ENCODE measurements at places on chromosomes 2 and 18.
A peak's percentile ranks its signal among the peaks of the same experiment; 100 is the strongest.

GRCh38 chr2:52390651-52391050 is 1358.7 kb upstream of the NRXN1 start:
- DNase-seq: no peak

DNA sequence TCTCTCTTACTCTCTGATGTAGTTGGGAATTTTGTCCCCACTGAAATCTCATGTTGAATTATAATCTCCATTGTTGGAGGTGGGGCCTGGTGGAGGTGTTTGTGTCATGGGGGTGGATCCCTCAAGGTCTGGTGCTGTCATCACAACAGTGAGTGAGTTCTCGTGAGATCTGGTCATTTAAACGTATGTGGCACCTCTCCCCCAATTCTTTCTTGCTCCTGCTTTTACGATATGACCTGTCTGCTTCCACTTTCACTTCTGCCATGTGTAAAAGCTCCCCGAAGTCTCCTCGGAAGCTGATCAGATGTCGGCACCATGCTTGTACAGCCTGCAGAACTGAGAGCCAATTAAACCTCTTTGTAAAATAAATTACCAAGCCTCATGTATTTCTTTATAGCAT is 337.8 kb upstream of the CDH2 start:
- DNase-seq: no peak

GRCh38 chr2:4976407-4976806 is 715.8 kb upstream of the SOX11 start:
- no peak for DNase-seq

DNA sequence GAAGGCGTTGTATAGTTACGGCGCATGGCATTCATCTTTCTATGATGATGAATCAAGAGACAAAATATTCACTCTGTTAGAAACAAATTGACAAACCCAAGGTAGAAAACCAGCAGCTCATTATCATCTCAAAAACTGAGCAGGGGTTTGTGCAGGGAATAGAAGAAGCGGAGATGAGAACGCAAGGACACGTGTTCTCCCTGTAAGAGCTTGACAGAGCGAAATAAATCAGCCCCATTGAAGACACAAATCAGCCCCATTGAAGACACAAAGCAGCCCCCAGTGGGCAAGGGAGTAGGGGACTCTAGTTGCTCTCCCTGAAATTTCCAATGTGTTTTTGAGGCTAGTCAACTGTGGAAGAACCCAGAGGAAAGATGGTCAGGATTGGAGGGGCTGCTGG is 199.2 kb downstream of the EPHA4 start:
- DNase-seq: no peak

DNA sequence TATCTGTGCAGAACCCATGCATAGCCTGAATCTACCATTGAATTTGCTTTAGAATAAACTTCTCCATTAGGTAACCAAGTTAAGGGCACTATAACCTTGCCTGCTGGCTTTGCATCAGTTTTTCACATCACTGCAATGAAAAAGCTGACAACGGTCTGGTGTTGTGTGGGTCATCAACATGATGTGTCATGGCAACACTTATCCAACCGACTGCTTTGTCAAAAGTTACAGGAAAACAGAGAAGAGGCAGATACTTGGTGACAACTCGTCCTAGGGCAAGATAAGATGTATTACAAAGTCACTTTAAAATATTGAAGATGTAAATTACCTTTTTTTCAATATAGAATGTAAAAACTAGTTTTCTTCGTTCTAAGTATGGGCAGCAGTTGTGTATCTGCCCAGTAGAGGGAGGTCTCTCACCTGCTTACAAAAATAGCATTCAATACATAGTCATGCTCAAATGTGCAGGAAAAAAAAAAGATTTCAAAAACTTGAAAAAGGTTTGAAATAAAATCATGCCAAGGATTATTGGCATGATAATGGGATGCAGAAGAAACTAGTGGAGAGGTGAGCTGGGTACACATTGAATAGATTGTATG is 96.3 kb downstream of the EVA1A start:
- no peak for DNase-seq

GRCh38 chr2:43219383-43220228 is 6.8 kb downstream of the ZFP36L2 start:
- peak; percentile 67 for DNase-seq

GRCh38 chr2:181916726-181917718 is 25.5 kb downstream of the ITPRID2 start:
- DNase-seq: no peak

- DNase-seq: no peak
Measured at GRCh38 chr2:179581605-179582004, 279.8 kb downstream of the ZNF385B start.

GRCh38 chr2:158953926-158954763 is 14.3 kb upstream of the TANC1 start:
- peak; percentile 77 for DNase-seq

GRCh38 chr2:20062615-20063545 is 11.5 kb upstream of the LAPTM4A start:
- DNase-seq: peak; percentile 76

DNA sequence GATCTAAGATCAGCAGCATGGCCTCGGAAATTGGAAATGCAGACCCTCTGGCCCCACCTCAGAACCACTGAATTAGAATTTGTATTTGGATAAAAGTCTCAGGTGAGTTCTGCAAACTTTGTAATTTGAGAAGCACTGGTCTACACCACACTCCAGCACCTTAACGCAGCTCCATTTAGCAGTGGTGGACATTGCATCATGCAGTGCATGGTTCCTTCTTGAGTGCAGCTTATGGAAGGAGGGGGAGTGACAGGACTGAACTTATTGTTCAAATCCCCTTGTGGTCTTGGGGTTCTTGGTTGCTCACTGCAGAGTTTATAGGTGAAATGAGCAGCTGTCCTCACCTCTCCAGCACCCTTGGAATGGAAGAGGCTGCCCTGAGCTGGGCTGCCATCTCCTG is 17.4 kb upstream of the STEAP3 start:
- DNase-seq: no peak

- DNase-seq: no peak
Measured at GRCh38 chr2:9212661-9213411, 6.2 kb downstream of the ASAP2 start.

DNA sequence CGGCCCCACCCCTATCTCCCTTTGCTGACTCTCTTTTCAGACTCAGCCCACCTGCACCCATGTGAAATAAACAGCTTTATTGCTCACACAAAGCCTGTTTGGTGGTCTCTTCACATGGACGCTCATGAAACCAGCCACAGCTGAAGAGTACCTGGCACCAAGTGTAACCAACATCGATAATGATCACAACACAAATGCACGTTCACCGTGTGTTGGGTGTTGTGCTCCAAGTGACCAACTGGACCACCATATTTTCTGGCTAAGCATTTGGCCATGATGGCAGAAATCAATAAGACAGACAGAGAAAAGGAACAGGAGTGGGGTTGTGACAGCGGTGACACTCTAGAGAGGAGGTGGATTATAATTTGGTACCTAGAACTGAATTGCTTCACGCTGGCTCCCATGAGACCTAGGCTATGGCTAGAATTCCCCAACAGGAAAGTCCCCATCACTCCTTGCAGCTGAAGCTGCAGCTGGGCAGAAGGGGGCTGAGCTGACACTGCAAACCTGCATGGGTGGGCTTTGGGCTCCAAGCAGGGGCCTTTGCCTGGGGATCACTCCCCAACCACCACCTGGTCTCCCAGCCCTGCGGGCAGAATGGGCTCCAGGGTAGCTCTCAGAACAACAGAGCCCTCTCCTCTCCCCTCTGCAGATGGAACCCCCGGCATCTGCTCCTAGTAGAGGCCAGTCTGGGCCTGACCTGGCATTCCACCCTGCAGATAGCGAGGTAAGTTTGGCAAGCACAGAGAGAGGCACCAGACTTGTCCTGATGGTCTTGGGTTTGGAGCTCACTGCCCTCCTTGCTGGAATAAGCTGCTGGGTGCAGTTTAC is 14.6 kb upstream of the LRRFIP1 start:
- DNase-seq: no peak

DNA sequence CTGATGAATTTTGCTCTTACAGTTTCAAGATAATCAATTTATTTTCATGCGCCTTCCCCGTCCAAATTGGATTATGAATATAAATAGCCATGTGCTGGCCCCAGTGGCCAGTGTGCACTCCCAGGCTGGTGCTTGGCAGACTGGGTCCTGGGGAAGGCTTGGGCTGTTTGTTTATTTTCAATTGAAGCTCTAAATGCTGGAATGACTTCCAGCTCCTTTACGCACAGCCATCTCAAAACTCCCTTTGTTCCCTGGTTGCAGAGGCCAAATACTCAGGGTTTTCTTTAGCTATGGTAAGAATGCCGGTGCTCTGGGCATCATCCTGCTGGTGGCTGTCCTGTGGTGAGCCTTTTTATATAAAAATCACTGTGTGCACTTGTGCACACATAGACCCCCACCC is 131.5 kb downstream of the PRKCE start:
- DNase-seq: no peak

- DNase-seq: no peak
Measured at GRCh38 chr2:98060277-98060676, 26.7 kb upstream of the VWA3B start.

- DNase-seq: no peak
Measured at GRCh38 chr2:28802975-28803429, 7.6 kb upstream of the SPDYA start.

- DNase-seq: no peak
Measured at GRCh38 chr2:140639628-140640027, 1491.2 kb downstream of the LRP1B start.

GRCh38 chr18:35728676-35729075 is 147.1 kb downstream of the GALNT1 start:
- DNase-seq: no peak

DNA sequence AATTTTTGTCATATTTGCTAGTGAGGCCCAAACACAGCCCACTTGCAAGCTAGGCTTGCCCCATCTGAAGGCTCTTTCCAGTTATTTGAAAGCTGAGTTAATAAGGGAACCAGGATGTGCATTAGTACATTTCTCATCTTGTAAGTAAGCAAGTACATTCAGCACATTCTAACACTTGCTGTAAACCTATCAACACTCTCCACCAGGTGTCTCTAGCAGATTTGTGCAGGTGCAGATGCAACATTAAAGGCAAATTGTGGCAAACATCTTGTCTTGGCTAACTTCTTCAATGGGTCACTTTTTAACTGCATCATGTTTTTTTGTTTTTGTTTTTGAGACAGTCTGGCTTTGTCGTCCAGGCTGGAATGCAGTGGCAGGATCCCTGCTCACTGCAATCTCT is 25.3 kb upstream of the MFSD6 start:
- DNase-seq: no peak

GRCh38 chr2:122539311-122539710 is 783.9 kb downstream of the TSN start:
- no peak for DNase-seq

DNA sequence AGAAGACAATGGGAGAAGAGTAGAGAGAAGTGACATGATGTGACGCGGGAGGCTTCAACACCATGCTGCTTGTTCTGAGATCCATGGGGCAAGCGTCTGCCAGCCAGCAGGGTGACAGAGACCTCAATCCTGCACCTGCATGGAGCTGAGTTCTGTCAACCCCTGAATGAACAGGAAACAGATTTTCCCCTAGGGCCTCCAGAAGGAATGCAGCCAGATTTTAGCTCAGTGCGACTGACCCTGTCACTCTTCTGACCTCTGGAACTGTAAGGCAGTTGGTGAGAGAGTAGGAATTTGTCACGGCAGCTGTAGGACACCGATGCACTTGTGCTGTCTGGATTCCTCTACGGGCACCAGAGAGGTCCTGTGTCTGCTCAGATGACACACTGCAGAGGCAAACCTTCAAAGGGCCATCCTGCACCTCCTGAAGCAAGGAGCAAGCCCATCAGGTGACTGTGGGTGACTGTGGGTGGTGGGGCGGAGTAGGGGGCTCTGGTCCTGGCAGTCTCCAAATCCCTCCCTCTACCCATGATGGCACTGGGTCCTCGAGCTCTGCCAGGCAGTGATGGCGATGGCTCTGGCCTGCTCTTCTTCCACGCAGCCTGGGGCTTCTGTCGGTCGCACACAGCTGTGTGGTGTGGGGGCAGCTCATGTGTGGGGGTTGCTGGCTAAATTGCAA is 194.3 kb upstream of the TWIST2 start:
- no peak for DNase-seq

DNA sequence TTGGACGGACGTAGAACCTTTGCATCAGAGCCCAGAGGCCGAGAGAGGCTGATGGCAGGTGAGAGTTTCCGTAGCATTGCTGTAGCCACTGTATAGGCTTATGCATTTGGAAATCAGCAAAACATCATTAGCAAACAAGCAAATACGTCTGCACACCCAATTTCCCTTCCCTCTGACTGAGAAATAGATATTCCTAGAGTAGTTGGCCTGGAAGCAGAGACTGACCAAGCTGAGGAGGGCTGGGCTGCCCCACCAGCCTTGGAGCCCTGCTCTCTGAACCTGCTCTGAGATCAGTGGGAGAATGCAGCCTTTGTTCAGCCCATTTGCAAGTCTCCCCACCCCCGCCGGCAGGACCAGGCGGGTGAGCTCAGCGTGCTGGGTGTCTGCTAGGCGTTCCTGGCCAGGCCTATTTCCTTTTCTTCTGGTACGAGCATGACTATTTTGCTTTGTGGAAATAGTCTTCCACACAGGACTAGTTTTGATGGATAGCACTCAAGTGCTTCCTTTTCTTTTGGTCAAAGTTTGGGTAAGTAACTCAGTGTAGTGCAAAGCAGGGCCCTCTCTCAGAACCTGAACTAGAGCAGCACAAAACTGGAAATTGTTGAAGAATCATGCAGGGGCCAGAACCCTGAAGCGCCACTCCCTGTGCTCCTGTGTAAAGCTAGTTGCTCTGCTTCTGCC is 21.9 kb upstream of the RNF149 start:
- no peak for DNase-seq

DNA sequence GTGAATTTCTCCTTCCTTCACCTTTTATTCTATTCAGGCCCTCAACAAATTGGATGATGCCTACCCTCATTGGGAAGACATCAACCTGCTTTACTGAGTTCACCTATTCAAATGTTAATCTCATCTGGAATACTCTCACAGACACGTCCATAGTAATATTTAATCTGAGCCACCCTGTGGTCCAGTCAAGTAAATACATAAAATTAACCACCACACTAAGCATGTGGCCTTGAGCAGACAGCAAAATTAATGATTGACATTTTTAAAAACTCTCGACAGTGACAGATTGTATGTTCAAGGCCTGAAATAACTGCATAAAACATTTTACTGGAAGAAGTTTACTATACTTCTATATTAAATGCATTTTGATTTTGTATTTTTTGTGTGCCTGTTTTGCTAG is 540.6 kb upstream of the GCFC2 start:
- no peak for DNase-seq

DNA sequence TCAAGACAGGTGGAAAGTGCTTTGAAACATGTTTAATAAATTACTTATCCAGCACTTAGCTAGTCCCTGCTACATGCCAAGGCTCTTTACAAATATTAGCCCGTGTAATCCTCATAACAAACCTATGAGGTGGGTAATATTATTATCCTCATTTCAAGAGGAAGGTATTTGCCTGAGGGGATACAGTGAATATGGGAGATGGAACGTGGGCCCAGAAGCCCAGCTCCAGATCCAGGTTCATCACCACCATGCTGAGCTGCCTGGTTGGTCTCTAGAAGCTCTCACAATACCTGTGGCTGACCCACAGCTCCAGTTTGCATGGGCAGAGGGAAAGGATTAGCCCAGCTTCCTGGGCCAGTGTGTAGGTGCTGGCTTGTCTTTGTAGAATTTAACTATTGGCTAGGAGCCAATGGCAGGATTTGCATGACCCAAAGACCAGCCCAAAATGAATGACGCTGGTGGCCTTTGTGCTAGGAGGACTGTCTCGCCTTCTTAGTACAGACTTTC is 61.6 kb upstream of the ATP8B1 start:
- DNase-seq: no peak

Measured in tibial nerve (tissue), 4 donors.